ENCODE measurements at places on chromosomes 11 and 22.

- no peak for ATAC-seq
These were observed 304.8 kb upstream of the SORL1-AS1 start for GRCh38 chr11:121757480-121758125.

- no peak for ATAC-seq
These were observed 89.8 kb downstream of the PIWIL4 start for GRCh38 chr11:94656968-94657367.

- no peak for ATAC-seq
These were observed 1.4 kb upstream of the PPARA start for GRCh38 chr22:46148816-46149511.

- ATAC-seq = no peak
These were observed at the start of gene SEPTIN5 for GRCh38 chr22:19714312-19715187. Gene SEPTIN5 (plus strand): TSS chr22:19714503. CDS start chr22:19714589, 86 bp downstream.

DNA sequence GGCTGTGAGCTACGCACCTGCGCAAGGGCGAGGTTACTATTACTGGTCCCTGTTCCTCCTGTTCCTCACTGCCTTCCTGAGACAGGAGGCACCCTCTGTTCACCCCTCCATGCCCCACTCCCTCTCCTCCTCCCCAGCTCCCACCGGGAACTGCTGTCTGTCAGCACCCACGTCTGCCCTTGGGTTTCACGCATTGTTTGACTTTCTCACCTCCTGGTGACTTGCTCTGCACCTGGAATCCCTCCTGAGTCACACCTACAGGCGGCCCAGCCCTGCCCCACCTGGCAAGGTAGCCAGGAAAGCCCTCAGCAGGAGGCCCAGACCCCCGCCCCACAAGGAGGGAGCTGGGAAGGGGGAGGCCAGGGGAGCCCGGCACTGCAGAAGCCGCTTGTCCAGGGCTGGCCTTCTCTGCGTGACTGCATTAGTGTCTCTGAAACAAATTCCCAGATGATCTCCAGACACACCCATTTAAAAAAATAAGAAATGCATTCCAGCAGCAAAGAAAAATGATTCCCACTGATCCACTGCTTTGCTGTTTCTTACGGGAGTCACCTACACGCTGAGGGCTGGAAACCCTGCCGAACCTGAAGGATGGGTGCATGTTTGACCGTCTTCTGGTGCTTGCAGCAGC is 86.4 kb downstream of the CELSR1 start:
- ATAC-seq = no peak

GRCh38 chr11:1410366-1411291 is 20.9 kb downstream of the BRSK2 start:
- no peak for ATAC-seq

DNA sequence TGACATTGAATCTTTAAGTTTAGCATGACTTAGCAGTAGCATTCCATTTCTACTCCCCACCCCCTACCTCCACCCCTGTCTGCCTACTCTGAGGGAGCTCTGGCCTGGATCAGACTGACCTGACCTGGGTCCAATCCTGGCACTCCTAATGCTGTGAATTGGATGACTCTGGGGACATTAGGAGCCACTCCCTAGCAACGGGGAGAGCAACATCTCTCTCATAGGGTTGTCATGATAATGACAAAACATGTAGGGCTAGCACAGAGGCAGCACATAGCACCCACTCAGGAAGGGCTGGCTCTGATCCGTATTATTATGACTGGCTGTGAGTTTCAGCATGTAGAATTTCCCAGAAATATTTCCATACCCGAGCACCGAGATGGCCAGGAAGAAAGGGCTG is 40.5 kb downstream of the CABIN1 start:
- ATAC-seq = no peak

GRCh38 chr22:45512363-45512762 is 9.7 kb downstream of the FBLN1 start:
- ATAC-seq = no peak

- no peak for ATAC-seq
These were observed 96.8 kb downstream of the WNT7B start for GRCh38 chr22:45880091-45880715.

DNA sequence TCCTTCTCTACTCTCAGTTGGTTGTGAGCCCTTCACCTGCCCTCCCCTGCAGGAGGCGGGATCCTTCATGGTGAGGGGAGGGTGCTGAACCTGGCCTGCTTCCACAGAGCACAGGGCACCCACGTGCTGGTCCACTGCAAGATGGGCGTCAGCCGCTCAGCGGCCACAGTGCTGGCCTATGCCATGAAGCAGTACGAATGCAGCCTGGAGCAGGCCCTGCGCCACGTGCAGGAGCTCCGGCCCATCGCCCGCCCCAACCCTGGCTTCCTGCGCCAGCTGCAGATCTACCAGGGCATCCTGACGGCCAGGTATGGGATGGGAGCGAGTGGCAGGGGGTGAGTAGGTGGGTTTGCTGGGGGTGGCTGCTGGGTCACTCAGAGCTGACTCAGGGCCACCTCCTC is 6.3 kb downstream of the SSH3 start:
- no peak for ATAC-seq

- no peak for ATAC-seq
These were observed 87.7 kb upstream of the ANO3 start for GRCh38 chr11:26244207-26244606.

GRCh38 chr11:6653656-6654055 is 2.0 kb downstream of the DCHS1 start:
- ATAC-seq = no peak

- no peak for ATAC-seq
These were observed 49.3 kb upstream of the FLI1 start for GRCh38 chr11:128644576-128644975.

DNA sequence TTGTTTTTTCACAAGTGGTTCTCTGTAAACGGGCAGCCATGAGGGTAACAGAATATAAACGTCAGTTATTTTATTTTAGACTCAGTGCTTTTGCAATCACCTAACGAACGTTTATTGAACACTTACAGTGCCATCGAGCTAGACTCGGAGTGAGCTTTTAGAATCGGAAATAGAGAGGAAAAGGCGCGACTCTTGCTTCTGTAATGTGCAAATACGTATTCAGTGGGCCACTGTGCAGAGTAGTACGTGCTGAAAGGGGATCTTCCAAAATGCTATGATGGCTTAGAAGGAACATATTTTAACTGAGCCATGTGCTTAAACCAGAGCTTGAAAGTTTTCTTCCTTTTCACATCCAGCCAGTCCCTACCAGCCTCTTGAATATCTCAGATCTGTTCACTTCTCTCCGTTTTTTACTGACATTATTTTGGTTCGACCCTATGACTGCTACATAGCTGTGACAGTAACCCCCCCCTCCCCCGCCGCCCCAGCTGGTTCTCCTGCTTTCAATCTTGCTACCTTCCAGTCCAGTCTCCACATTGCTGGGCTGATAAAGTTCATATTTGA is 468 bp downstream of the DDIAS start:
- no peak for ATAC-seq

DNA sequence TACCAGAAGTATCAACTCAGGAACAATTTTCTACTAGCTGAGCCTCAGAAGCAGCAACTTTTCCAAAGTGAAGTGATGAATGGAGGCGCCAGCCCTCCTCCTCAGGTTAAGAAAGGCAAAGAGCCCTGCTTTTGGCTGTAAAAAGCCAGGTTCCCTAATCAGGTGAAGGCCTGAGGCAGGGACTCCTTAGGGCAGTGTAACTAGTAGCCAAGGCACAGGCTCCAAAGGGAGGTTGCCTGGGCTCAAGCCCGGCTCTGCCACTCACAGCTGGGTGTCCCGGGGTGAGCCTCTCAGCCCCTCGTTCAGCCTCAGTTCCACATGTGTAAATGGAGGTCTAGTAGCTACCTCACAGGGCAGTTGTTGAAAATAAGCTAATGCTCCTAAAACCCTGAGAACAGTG is 19.5 kb downstream of the TSKU start:
- no peak for ATAC-seq

DNA sequence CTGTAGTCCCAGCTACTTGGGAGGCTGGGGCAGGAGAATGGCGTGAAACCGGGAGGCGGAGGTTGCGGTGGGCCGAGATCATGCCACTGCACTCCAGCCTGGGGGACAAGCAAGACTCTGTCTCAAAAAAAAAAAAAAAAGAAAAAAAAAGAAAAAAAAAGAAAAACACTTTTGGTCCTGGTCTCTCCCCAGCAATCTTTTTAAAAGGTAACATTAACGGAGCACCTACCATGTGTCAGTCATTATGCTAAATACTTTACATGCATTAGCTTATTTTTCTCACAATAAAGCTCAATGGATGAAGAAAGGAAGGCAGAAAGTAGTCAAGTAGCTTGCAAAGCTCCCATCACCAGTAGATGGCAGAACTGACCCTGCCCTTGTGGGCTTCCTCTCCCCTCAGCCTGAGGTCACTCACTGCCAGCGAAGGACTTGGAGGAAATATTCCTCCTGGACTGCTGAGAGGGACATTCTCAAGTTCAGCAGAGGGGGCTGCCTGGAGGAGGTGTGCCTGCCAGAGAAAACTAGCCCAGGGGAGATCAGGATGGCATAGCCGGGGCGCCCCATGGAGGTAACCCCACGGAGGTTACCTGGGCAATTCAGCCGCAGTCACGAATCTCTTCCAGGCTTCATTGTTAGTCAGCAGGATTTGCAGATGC is 15.5 kb downstream of the APOL3 start:
- peak; percentile 62 for ATAC-seq

DNA sequence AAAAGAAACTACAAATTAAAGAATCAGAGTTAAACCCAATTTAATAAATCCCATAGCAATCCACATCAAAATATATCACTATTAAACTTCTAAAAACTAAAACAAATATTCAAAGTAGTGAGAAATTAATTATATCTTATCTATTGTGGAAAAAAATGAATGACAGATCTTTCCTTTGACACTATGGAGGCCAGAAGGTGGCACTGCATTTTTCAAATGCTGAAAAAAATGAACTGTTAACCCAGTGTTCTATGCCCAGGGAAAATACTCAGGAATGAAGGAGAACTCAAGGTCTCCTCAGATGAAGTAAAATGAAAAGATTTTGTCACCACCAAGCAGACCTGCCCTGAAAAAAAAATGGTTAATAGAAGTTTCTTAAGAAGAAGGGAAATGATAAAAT is 27.7 kb downstream of the TYR start:
- no peak for ATAC-seq

GRCh38 chr11:44532809-44533208 is 32.7 kb upstream of the CD82 start:
- peak; percentile 65 for ATAC-seq

- no peak for ATAC-seq
These were observed 84.2 kb downstream of the BLID start for GRCh38 chr11:122031813-122032212.

DNA sequence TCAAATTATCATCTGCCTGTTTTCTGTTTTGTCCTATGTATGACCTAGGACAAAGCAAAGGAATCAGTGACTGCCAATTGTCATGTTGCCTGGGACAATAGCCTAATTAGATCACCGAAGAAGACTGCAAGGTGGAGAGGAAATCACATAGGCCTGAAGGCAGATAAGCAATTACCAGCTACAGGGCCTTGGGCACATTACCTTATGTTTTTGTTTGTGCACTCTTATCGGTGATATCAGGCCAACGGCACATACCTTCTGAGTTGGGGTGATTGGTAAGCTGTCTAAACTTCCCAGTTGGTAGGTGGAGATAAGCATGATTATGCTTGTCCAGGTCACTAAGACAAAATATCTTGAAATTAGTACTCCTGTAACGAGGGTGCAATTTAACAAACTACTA is 58.1 kb upstream of the FAM181B start:
- ATAC-seq = no peak

- no peak for ATAC-seq
These were observed 2.7 kb downstream of the SRRD start for GRCh38 chr22:26486394-26486793.

GRCh38 chr11:65814131-65814985 is 19.4 kb upstream of the SNX32 start:
- no peak for ATAC-seq

DNA sequence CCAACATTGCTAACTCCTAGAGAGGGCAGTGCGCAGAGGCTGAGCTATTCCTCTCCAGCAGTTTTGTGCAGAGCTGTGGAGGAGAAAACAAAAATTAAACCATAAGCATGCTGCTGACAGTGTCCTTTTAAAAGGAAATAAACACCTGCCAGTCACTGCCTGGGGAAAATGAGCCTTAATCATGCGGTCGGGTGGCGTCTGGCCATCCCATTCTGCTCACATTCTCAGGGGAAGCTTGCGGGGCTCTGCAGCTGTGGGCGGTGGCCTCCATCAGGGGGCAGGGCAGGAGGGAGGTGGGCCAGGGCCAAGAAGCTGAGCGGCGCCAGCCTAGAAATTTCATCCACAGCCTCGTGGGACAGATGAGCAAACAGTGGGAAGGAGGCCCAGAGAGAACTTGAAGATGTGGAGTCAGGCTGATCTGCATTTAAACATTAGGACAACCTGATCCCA is 71.0 kb upstream of the TP53I11 start:
- ATAC-seq = no peak

- ATAC-seq = no peak
These were observed 1.2 kb downstream of the KMT2A start for GRCh38 chr11:118437208-118438125.

DNA sequence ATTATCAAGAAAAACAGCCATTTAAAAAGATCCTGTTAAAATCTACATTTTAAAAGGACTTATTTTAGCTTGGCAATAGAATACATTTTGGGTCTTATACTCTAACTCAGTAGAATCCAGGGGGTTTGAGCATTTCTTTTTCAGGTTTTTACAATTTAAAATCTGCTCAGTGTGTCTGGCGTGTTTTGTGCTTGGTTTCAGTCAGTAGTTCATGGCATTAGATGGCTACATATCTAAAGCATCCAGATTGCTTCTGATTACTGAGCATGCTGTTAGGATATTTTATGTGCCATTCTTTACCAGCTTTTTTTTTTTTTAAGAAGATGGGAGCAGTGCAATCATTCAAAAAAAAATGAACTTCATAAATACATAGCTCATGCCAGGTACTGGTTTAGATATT is 566.1 kb upstream of the LARGE1 start:
- ATAC-seq = no peak

DNA sequence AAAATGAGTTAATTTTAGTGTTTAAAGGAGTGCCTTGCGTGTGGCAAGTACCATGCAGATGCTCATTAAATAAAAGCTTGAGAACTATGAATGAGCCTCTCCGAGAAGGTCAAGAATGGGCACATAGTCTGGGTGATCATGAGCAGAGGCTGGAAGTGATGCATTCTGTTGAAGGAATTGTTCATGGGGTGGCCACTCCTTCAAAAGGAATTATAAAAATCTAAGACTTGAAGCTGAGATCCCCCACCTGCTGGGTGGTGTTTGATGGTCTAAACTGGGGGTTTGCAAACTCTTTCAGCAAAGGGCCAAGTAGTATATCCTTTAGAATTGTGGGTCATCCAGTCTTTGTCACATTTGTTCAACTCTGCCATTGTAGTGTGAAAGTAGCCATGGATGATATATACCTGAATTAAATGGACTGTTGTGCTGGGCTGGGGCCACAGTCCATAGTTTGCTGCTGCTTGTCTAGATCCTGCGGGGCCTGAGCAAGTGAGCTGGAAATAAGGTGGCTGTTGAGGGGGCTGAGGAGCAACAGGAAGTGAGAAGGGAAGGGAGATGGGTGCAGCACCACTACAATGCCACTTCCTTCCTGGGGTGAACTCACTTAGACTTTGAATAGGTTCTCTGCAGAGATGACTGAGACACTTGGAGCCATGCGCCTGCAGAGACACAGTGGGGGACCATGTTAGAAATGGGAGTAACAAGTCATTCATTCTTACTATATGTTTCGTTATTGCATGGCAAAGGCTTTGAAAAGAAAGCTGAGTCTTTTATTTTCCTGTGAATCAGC is 179.0 kb downstream of the SNX19 start:
- ATAC-seq = no peak

GRCh38 chr11:12441231-12441861 is 64.0 kb downstream of the PARVA start:
- ATAC-seq = no peak

- no peak for ATAC-seq
These were observed 1.7 kb upstream of the GAB2 start for GRCh38 chr11:78419327-78419726.

GRCh38 chr22:37179622-37180420 is 8.2 kb downstream of the C1QTNF6 start:
- no peak for ATAC-seq
